ENCODE measurements at places on chromosomes 4 and X.

DNA sequence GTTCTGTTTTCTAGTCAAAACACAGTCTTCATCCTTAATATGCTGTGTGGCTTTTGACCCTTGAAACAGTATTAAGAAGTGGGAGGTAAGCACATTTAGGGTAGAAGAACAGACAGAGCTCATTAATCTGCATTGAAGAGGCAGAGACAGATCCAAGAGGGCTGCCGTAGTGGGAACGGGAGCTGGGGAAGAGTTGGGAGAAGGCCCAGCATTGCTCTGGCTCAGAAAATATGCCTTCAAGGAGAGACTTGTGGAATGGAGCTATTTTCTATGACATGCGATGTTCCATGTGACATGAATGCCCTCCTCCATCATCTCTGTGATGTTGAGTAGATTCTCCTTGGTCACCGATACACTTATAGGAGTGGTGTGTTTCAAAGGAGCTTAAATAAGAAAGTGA is 273.3 kb upstream of the BOD1L1 start:
- DNase-seq: no peak

GRCh38 chr4:153322791-153323190 is 21.7 kb upstream of the MND1 start:
- DNase-seq: no peak

- DNase-seq: no peak
Observed at GRCh38 chr4:86934147-86934770, 552 bp upstream of the AFF1 start.

DNA sequence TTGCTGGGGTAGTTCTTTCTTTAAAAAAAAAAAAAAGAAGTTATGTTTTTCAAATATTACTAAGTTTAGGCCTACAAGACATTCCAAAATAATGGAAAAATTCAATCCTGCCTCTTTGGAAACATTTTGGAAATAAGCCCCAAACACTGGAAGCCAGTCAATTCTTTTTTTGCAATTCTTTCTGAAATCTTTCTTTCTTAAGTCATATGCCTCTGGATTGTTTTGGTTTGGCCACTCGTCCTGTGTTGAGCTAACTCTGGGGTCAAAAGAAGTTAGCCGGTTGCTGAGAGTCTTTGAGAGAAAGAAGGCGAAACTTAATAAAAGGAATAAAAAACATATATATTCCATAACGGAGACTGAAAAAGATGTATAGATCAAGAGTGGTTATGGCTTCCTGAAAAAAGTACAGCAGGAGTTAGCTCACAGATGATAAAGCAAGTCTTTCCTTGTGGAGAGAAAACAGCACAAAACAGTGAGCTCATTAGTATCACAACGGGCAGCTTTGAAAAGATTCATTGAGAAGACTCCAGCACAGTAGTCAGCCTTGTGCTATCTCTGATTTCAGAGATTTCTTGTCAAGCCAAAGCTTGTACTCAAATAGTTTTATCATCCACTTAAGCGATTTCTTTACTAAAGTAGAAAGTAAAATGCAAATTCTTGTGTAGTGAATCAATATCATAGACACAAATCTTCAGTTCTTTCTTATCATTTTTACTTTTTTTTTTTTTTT is 64.8 kb downstream of the PLS3 start:
- DNase-seq: no peak

DNA sequence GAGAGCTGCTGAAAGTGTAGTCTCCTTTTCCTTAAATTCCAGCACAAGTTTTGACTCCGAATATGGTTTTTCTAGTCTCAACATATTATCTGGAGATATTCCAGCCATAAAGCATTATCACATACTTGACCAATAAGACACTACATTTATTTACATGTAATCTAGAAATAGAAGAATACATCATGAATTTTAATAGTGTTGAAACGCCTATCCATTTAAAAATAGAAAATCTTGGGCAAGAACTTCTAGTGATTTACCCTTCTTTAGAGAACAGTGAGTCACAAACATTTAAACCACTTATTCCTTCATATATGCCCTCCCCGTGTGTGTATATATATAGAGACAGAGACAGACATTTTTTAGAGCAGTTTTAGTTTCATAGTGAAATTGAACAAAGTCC is 161.5 kb downstream of the SOWAHB start:
- no peak for DNase-seq

DNA sequence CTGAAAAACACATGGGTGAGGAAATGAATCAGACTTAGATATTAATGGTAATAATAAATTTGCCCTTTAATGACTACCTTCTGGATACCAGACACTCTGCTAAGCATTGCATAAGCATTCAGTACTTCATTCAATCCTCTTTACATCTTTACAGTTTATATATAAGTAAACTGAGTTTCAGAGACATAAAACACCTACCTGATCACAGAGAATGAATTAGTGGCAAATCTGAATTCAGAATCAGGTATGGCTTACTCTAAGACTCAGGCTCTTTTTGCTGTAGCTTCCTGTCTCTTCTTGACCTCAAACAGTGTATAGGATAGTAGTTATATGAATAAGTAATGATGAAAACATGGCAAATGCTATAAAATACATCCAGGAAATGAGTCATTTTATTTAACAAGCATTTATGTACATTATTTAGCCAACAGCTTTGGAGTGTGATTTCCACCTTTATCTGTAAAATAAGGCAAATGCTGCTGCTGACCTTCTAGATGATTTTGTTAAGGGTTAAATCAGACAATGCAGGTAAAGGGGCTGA is 83.9 kb downstream of the VEGFC start:
- DNase-seq: peak; percentile 25

DNA sequence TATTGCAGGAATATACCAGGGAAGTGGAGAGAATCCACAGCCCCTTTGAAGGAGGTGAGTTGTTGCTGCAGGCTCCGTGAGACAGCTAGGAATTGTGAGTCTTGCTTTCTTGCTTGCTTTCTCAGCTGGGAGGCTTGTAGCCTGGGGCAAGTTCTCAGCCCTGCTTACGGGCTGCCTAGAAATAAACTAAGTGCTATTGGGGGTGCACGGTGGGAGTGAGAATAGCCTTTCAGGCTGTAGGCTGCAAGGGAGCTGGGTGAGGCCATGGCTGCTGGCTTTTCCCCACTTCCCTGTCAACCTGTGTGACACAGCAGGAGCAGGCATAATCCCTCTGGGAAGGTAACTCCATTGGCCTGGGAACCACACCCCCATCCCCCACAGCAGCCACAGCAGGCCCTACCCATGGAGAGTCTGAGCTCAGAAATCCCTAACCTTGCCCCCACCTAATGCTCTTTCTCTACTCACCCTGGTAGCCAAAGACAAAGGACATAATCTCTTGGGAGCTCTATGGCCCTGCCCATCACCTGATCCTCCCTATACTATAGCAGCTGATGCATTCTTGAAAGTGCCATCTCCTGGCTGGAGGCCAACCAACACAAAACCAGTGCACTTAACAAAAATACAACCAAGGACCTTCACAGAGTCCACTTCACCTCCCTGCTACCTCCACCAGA is 113.0 kb downstream of the MMRN1 start:
- no peak for DNase-seq

DNA sequence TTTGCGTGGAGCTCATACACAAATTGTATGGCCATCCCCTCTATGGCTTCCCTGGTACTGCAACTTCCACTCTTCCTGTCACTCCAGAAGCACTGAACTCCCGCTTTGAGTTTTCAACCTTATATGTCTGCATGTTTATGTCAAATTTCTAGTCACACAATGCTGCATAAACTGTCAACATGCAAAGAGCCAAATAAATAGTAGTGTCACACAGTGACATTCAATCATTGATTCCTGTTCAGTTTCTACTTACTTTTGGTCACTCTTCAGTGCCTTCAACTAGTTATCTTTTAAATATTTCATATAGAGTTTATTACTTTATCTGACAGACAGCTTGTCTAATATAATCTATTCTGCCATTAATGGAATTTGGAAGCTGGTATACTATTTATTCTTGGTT is 149.3 kb downstream of the SPANXN1 start:
- DNase-seq: no peak

DNA sequence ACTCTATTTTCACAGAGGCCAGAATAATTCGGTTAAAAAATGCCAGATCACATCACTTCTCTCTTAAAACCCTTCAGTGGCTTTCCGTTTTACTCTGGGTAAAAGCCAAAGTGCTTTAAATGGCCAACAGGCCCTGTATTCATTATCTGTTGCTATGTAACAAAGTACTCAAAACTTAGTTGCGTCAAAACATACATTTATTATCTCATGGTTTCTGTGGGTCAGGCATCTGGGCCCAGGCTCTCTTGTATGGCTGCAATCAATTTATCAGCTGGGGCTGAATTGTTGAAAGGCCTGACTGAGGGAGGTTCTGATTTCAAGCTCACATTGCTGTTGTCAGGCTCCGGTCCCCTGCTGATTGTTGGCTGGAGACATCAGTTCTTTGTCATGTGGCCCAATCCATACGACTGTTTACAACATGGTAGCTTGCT is 72.7 kb upstream of the H2AZ1 start:
- no peak for DNase-seq

DNA sequence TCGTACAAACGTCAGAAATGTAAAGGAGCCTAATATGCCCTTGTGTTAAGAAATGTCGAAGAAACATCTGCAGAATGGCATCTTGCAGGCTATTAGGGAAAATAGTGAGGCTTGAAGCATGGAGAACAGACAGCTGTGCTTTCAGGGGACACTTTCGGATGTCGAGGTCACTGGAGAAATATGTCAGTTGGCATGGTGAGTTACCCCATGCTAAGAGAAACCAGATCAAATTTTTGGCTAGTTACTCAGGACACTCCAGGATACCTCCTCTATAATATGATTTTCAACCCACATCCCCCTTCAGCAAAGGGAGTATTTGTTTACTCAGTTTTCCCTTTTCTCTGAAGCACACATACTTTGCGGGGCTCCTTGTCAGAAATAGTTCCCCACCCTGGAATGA is 171.4 kb downstream of the GPC3 start:
- DNase-seq: no peak

GRCh38 chr4:3046162-3046561 is 28.2 kb downstream of the HTT-AS start:
- no peak for DNase-seq

DNA sequence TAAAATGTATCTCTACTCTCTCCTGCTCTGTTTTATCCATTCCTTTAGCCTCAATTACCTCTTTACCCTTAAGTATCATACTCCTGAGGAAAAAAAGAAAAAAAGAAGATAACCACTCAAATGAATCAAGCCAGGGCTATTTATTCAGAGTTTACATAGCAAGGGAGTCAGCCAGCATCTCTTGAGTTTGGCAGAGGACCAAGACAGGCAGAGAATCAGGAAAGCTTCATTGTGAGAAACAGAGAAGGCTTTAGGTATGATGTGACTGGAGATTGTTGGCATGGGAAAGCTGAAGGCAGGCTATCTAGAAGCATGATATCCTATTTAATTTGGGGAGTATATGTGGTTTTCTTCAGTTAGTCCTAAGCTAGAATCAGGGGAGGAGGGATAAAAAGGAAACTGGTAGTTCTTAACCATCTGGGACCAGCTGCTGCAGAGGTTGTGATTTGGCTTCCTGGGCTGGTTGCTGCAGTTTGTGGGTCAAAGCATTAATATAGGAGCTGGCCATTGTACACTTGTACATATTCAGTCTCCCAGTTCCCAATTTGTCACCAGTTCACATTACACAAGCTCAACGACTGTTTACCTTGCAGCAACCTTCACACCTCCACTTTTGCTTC is 11.2 kb downstream of the APELA start:
- DNase-seq: no peak

DNA sequence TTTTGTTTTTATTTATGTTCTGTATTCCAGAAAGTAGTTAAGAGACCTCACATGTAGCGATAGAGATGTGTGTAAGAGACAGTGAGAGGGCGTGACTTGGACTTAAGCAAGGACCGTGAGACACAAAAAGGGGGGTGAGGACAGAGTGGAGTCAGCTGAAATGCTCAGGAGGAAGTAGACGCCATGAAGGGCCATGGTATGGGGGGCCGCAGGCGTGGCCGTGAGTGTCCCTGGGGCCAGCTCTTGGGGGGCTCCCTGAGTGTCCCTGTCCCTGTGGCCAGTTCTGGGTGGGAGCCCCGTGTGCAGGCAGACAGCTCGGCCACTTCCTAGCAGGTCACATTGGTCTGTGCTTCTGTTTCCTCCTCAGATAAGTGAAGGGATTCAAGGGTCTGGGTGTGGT is 23.0 kb upstream of the MSANTD1 start:
- DNase-seq: no peak

DNA sequence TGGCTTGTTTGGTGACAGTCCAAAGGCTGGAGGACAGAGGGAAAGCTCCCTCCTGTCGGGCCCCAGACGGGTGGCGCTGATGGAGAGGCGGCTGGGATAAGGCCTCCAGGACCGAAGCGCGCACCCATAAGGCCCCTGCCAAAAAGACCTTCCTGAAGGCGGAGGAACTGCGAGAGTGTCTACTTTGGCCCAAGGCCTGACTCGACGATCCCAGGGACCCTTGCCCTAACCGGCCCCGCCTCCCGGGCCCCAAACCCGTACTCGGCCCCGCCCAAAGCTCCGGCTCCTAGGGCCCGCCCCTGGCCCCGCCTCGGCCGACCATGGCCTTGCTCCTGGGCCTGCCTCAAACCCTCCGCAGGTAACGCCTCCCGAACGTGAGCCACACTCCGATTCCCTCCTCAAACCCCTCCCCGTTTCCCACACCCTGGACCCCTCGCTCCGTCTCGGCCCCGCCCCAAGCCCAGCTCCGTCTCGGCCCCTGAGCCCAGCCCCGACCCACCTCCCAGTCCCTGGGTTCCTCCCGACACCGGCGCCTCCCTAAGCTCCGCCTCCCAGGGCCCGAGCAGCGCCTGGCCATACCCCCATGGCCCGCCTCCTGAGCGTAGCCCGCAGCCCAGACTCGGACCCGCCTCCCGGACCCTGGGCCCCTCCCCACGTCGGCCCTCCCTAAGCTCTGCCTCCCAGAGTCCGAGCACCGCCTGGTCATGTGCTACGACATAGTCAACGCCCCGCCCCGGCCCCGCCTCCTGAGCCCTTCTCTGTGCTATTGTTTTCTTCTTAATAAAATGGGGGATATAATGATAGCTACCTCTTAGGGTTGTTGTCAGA is 90.0 kb upstream of the DRD5 start:
- DNase-seq: peak; percentile 24

GRCh38 chr4:82381661-82382296 is 8.0 kb upstream of the HNRNPD start:
- no peak for DNase-seq

- no peak for DNase-seq
Observed at GRCh38 chr4:177728361-177729152, 286.3 kb upstream of the AGA start.

- DNase-seq: no peak
Observed at GRCh38 chrX:112849016-112849415, 8.4 kb upstream of the AMOT start.

- no peak for DNase-seq
Observed at GRCh38 chr4:91448668-91449330, 855.0 kb upstream of the GRID2 start.

GRCh38 chr4:181293014-181293413 is 950.2 kb upstream of the TENM3 start:
- no peak for DNase-seq

- DNase-seq: no peak
Observed at GRCh38 chrX:16772460-16772859, 13.8 kb upstream of the TXLNG start.

DNA sequence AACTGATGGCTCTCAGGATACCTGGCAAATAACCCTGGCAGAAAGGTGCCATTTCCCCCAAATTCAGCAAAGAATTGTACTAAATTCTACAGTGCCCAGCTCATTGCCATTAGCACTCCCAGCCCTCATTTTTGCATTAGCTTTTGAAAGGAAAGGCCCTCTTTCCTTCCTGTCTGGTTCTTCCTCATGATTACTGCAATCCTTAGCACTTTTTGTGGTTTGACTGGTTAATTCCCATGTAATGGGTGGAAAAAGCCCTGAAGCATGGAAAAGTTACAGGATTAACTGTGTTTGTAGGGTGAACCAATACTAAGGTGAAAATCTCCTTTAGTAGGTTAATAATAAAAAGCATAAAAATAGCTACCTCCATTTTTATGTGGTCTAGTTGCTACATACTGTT is 139.5 kb downstream of the NPNT start:
- no peak for DNase-seq

All from BJ (cell line).